Activated T-cell treated with anti-CD3 and anti-CD28 coated beads, Interleukin-2, amount 50 U/mL, for 48 hours (primary cell): ENCODE measurements at places on chromosomes 4 and X.

- DNase-seq = no peak
Measured at GRCh38 chrX:107849747-107850421, 24.2 kb downstream of the MID2 start.

DNA sequence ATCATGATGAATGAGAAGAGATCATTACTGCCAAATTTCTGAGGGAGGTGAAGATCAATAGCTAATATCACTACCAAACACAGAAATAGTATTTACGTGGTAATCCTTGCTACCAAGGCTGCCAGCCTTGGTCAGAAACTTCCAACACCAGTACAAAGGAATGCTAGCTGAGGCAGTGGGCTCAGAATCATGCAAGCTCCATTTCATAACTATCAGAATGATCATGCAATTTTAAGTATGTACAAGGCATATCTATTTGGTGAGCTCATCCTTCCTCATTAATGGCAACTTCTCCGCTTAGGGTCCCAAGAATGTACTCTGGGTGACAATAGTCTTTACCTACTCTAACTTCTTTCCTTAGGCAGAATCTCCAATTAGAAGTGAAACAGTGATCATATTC lies 135.0 kb downstream of the GPC3 start:
- DNase-seq = no peak

GRCh38 chr4:183540410-183541009 lies 35.7 kb downstream of the ING2 start:
- no peak for DNase-seq

- no peak for DNase-seq
Measured at GRCh38 chrX:102784550-102784949, 64.0 kb downstream of the GPRASP3 start.

GRCh38 chr4:154497889-154498288 lies 6.3 kb upstream of the DCHS2 start:
- DNase-seq = no peak

DNA sequence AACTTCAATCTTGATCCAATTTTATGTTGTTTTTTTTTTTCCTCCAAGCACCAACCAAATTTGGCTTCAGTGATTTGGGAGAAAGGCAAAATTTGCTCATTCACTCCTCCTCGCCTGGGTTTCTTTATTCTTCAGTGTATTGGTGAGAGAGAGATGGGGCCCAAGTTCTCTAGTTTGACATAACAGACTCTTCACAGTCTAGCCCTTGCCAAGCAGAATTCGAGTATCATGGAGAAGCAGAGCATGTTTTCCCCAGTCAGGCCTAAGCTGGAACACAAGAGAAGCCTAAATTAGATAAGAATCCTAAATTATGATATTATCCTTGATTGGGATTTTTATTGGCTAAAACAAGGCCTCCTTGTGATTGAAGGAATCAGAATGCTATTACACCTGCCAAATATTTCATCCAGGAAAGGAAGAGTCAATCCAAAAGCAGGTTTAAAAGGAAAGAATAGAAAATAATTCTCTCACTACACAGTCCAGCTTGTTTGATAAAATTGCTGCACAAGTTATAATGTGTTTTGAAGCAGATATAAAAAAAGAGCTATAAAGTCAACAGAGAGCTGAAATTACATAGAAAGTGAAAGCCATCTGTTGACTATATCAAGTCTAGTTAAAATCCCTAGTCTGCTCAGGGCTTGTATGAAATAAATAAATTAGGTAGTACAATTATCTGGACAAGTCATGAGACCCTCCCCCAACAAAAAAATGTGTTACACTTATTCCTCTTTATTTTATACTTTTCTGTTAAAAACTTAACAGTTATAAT lies 39.9 kb upstream of the FAM241A start:
- DNase-seq = no peak

DNA sequence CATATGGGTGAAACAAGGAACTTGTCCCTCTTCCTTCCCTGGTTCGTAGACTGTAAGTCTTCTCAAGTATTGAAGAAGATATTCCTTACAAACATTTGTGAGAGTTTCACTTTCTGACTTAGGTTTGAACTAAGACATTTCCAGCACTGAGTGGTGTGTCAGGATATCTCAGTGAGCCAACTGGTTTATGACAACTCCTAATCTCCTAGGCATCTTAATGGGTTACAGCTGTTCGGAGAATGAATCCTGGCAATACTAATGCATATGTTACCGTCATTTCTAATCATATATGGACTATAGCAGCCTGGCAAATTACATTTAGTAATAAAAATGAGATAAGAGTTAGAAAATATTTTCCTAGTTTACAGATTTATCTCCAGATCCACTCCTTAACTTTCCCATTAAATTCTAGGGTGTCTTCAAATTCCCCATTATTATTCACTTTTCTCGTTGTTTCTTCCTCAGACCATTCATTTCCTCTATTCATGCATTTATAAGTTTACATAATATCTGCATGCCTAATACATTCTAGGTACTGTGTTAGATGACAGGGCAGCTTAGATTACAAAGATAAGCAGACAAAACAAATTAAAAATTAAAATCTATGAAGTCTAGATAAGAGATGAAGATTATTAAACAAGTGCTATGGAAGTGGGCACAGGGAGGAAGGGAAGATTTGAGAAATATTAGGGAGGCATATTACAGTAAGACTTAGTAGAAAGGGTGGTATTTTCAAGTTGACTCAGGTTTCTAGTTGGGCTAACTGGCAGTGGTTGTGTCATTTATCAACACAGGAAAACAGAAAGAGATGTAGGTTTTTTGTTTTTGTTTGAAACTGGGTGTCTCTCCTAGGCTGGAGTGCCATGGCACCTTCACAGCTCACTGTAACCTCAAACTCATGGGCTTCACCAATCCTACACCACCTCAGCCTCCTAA lies 173.9 kb downstream of the WDFY3 start:
- no peak for DNase-seq

GRCh38 chrX:6071731-6072130 lies 156.9 kb downstream of the NLGN4X start:
- DNase-seq = no peak

DNA sequence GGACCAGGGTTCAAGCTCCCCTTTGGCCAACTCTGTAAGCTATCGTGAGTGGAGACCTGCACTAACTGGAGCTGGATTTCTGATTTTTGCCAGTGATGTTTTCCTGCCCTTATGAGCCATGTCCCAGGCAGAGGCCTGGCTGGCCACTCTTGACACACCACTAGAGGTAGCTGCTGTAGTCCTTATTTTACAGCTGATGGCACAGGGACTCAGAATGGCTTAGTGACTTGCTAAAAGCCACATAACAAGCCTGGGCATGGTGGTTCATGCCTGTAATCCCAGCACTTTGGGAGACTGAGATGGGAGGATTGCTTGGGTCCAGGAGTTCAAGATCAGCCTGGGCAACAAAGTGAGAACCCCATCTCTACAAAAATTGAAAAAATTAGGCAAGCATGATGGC lies 33.4 kb downstream of the CYTL1 start:
- DNase-seq = no peak

GRCh38 chrX:120697053-120697452 lies 67.2 kb upstream of the C1GALT1C1 start:
- peak; percentile 35 for DNase-seq

GRCh38 chr4:79273915-79274314 lies 51.9 kb downstream of the NAA11 start:
- no peak for DNase-seq

- DNase-seq = peak; percentile 76
Measured at GRCh38 chr4:153684182-153684970, at the start of gene TLR2. TLR2 (plus strand) TSS chr4:153684280; CDS start chr4:153702908, 18,628 bp downstream.

DNA sequence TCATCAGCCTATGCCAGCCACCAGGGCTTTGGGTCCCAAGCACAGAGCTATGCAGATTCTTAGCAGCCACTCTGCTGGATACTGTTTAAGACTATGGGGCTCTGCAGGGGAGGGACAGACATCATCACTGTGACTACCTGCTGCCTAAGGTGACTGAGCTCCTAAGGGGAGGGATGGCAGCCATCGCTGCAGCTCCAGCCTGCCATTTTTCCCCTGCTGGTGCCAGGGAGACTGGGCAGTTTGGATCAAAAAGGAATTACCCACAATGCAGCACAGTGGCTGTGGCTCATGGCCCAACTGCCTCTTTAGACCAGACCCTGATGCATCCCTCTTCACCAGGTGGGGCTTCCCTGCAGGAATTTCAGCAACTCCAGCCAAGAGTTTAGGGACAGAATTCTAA lies 28.6 kb upstream of the INPP4B start:
- DNase-seq = no peak

DNA sequence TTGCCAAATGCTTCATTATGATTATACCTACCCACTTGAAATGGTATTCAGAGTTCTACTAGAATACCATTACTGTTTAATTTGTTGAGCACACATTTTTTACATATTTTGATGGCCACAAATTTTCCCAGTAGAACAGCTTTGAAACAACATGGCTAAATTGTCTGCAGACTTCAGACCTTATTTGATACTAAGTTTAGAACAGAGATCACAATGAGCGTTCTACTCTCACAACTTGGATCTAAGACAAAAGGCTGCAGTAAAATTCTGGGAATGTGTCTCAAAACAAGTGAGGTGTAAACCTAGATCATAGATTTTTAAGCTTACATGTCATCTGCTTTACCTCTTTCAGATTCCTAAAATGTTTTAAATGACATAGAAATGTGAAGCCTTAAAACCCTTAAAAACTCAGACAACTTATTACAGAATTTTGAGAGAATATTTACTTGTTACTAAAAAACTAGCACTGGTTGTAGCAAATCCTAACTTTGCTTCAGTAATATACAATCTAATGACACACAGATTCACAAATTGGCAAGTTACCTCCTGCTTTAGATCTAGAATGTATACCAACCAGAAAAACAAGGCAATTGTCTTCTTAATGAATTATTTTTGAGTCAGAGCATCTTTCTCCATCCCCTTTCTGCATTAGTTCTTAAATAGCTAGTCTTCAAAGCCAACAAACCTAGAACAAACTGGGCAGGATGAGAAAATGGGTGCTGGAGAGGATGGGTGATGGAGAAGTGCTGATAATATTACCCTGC lies 243.3 kb downstream of the SLC7A11 start:
- no peak for DNase-seq

GRCh38 chr4:185358959-185359358 lies 36.8 kb downstream of the LRP2BP start:
- DNase-seq = no peak

GRCh38 chr4:4417886-4418285 lies 31.0 kb downstream of the NSG1 start:
- DNase-seq = no peak

DNA sequence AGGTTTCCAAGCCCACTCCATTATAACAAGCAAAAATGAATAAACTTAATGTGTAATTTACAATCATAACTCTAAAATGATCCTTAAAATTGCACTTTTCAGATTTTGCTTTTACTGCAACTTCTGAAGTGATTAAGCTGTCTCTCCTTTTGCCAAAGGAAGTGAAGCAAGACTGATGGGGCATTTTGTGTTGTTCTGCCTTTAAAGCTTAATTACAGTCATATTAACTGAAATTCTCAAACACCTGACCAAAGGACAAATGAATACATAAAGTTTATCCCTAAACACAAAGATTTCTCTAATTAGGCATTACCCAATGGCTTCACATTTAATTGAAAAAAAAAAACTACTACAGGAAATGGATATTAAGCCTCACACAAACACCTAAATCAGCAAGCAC lies 101.8 kb downstream of the ATP11C start:
- DNase-seq = no peak

GRCh38 chr4:170109586-170110284 lies 20.0 kb upstream of the AADAT start:
- DNase-seq = no peak

- no peak for DNase-seq
Measured at GRCh38 chr4:77481856-77482255, 123.8 kb upstream of the CXCL13 start.

DNA sequence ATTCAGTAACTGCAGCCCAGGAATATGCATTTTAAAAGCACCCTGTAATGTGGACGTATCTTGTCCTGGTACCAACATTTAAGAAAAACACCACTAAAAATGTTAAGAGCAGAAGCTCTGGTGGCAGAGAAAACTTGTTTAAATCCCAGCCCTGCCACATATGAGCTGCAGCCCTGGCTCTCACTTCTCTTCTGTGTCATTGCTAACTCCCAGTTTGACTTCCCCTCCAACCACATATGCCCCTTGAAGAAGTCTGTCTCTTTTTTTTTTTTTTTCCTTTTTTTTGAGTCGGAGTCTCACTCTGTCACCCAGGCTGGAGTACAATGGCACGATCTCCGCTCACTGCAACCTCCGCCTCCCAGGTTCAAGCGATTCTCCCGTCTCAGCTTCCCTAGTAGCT lies 14.8 kb downstream of the LHFPL1 start:
- no peak for DNase-seq

DNA sequence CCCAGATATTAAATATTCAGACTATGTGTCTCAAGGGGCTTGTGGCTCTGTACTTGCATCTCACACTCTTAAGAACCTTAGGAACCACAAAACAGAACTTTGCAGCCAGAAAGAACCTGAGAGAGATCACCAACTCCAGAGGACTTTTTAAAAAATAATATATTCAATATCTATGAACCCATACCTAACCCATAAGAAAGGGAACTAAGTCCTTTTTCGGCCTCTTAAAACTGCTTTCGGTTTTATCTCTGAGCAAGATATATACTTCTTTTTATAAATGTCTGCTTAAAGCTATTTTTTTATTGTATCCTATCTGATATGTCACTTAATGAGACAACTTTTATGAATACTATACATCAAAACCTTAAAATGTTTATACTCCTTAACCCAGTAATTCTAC lies 10.9 kb downstream of the SMARCA1 start:
- DNase-seq = no peak

DNA sequence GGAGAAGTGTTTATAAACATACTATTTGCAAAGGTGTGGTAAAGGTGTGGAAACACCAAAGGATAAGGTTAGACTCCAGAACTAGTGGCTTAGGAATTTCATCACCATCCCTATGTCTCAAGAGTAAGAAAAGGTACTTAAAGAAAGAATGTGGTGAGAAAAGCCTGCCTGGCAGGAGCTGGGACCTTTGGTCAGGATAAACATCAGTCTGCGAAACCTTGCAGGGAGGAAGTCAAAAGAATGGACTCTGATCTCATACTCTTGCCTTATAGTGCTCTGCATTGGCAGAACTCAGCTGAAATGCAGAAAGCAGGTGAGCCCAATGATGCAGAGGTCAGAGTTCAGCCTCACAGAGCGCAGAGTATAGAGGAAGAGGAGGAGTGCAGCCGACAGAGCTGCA lies 97.2 kb upstream of the NR3C2 start:
- DNase-seq = no peak

DNA sequence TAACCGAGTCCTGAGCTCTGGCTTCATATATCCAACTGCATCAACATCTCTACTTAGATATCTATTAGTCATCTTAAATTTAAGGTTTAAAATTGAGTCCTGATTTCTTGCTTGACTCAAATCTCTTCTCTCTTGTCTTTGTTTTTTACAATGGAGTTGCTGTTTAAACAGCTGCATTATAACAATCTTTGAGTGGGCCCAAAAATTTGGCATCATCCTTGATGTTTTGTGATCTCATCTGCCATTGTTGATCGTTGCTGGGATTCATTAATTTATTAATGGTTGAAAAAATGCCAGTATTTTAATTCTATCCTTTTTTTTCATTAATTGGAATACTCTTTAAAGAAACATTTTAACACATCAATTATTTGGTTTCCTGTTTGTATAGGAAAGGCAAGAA lies 82.2 kb downstream of the STIM2 start:
- DNase-seq = no peak

- no peak for DNase-seq
Measured at GRCh38 chr4:173859091-173859713, 329.2 kb upstream of the HAND2 start.
